ENCODE measurements at places on chromosomes 5 and 9.
A peak's percentile ranks its signal among the peaks of the same experiment; 100 is the strongest.

GRCh38 chr5:122195802-122196394 is 66.6 kb downstream of the ZNF474 start:
- DNase-seq: no peak

DNA sequence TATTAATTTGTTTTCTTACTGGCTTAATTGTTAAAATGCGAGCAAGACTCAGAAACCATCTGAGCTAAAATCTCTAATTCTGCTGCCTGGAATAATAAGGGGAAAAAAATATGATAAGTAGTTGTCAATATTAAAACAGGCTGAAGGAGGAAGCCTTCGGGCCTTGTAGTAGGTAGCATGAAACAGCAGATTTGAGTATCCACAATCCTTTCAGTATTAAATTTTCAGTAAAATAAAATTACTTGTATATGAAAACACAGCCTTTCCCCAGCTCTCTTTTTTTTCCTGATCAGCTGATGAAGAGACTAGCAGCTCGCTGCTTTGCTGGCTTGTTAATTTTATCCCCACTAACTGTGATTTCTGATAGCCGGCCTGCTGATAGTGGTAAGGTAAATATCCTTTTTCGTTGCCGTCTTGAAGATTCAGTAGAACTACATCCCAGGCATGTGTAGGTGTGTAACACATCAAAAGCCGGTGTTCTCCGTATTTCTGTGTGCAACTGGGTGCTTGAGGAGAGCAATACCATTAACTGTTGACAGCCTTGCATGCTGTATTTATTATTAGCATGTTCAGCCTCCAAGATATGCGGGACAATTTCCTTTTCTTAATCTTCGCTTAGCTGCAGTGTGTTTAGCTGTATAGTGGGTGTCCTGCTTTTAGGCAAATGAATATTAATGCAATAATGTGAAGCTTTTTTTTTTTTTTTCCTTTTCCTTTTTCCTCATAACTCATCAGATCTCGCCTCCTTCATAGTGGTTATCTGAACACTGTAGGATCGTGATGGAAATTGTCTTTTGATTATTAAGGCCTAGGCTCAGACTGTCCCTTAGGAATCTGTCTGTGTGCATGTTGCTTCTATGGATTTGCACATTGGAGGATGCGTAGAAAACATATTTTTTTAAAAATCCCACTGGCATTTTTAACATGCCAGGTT is 144.6 kb downstream of the SMARCA2 start:
- DNase-seq: no peak

DNA sequence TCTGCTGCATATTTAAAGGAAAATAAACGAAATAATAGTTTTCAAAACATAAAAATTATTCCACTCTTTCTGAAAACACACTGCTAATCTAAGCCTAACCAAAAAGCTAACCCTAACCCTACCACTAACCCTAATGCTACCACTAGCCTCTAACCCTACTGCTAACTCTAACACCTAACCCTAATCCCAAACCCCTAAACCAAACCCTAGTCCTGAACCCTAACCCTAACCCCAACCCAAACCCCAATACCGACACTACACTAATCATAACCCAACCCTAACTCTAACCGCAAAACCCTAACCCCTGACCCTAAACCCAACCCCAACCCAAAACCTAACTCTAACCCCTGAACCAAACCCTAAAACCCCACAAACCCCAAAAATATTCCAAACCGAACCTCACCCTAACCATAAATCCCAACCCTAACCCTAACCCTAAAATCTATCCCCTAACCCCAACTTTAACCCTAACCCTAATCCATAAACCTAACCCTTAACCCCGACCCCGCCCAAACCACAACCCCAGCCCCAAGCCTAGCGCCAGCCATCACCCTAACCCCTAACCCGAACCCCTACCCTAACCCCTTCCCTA is 41.9 kb upstream of the PLEKHG4B start:
- DNase-seq: no peak

DNA sequence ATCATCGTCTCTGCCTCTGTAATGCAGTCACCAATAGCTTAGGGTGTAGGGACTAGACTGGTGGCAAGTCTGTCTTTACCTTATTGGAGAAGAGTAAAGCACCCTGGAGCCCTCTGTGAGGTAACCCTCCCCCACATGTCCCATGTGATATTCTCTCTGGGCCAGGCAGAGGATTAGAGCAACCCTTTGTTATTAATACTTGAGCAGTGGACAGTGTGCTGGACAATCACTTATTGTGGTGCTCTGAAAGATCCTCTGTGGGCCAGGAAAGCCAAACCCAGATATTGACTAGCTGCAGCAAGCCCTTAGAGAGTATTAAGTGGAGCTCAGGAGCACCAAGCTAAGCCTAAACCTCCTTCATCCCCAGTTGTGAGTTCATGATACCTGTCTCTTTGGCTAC is 139.7 kb upstream of the RUSC2 start:
- no peak for DNase-seq

- DNase-seq: no peak
Observed at GRCh38 chr5:135557076-135557838, 21.5 kb upstream of the NEUROG1 start.

- DNase-seq: no peak
Observed at GRCh38 chr5:57207007-57207653, 33.3 kb downstream of the GPBP1 start.

- no peak for DNase-seq
Observed at GRCh38 chr5:174086751-174087150, 41.2 kb downstream of the NSG2 start.

DNA sequence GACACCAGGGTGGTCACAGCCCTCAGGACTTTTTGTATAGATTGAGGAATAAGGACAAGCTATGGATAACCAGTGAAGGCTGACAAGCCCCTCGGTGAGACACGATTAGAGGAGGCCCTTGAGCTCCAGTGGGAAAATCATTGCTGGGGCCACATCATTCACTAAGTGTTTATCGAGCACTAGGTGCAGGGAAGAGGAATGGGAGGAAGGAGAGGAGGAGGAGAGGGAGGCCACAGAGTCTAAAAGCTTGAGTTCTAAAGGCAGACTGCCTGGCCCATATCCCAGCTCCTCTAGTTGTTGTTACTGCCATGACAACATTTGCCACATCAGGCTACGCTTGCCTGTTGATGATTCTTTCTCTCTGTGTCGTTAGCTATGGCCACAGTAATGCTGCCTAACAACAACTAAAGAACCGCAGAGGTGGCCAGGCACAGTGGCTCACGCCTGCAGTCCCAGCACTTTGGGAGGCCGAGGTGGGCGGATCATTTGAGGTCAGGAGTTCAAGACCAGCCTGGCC is 37.6 kb downstream of the NKX2-5 start:
- DNase-seq: no peak

GRCh38 chr9:8384091-8384490 is 584.5 kb upstream of the DMAC1 start:
- DNase-seq: peak; percentile 18

- DNase-seq: no peak
Observed at GRCh38 chr5:68659881-68660280, 433.9 kb upstream of the SLC30A5 start.

DNA sequence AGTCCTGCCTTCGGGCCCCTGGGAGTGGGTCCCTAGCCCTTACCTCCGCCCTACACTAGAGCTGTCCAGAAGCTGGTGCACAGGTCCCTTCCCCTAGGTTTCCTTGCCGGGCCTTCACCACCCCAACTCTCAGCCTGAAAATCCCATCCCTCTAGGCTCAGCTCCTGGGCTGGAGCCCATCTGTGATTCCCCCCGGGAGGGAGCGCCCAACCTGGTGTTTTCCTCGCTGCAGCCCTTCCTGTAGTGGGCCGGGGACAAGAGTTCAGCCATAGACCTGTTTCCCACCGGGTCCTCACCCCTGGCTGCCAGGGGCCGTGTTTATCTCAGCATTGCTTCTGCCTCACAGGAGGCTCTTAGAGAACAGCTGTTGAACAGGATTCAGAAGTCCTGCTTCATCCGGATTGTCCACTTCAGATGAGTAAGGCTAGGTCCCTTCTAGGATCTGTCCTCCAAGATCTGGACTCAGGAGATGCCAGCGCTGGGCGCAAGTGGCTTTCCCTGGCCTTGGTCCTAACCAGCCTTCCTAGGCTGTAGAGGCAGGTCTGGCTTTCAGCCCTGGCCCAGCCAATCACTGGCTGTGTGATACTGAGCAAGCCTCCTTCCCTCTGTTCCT is 965 bp downstream of the GLIPR2 start:
- DNase-seq: no peak

DNA sequence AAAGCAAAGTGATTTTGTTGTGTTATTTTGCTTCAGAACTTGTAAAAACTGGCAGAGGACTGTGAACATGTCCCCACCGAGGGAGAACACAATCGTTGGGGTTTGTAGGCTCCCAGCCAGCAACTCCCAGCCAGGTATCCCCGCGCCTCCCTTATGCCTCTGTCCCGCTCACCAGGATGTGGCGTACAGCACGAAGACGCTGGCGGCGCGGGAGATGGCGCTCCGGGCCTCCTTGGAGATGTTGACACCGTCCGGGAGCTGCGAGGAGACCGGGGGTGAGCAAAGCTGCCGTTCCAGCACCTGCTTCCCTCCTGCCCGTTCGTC is 630 bp downstream of the POLE3 start:
- DNase-seq: no peak

- no peak for DNase-seq
Observed at GRCh38 chr5:138655530-138656190, 80.5 kb upstream of the HSPA9 start.

DNA sequence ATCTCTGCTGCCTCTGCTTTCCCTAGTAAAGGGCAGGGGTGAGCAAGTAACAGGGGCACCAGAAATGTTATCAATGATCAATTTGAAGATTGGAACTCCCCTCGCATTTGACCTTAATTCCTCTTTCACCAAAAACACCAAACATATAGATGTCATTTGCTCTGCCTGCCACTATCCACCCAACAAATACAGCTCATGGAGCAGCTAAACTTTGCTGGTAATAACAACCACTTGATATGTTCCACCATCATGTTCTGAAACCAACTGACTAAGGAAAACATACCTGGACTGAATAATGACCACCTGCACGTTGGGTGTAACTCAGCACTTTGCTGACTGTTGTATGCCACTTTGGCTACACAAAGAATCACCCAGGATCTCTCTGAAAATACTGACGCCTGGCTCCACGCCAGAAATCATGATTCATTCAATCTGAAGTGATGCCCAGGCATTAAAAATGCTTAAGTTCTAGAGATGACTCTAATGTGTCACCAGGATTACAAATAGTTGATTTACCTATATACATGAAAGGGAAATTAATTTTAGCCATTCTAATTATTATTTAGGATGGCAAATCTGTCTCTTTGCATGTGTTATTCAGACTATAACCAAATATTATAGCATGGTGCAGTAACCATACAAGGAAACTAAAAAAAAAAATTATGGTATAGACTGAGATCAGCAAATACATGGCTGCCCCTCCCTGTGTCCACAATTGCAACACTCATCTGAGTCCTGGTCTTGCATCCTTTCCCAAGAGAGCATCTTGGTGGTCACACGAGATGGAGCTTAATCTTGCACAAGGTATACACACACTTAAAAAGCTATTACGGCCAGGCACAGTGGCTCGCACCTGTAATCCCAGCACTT is 43.1 kb upstream of the TTC39B start:
- no peak for DNase-seq

- no peak for DNase-seq
Observed at GRCh38 chr5:81450940-81451339, 57.0 kb upstream of the ACOT12 start.

DNA sequence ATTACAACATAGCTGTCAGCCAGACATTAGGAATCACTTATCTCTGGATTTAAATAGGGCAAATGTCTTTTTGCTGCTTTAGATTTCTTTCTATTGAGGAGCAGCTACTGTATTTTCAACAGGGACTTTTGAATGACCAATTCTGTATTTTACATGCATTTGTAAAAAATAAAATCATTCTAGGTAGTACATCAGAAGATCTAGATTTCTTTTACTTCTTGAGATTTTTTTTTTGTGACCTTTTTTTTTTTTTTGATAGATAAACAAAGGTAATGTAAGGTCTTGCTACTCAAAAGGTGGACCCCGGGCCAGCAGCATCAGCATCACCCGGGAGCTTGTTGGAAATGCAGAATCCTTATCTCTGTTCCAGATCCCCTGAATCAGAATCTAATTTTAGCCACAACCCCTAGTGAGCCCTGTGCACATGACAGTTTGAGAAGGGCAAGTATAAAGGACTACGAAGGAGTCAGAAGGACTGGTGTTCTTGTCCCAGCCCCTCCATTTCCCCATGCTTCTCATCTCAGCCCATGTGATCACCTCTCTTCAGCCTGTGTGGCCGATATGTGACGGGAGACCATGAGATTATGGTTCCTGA is 37.7 kb upstream of the CKMT2 start:
- DNase-seq: no peak

GRCh38 chr5:167850911-167851310 is 440.5 kb upstream of the WWC1 start:
- DNase-seq: no peak

GRCh38 chr5:139593716-139594319 is 32.7 kb downstream of the UBE2D2 start:
- no peak for DNase-seq

DNA sequence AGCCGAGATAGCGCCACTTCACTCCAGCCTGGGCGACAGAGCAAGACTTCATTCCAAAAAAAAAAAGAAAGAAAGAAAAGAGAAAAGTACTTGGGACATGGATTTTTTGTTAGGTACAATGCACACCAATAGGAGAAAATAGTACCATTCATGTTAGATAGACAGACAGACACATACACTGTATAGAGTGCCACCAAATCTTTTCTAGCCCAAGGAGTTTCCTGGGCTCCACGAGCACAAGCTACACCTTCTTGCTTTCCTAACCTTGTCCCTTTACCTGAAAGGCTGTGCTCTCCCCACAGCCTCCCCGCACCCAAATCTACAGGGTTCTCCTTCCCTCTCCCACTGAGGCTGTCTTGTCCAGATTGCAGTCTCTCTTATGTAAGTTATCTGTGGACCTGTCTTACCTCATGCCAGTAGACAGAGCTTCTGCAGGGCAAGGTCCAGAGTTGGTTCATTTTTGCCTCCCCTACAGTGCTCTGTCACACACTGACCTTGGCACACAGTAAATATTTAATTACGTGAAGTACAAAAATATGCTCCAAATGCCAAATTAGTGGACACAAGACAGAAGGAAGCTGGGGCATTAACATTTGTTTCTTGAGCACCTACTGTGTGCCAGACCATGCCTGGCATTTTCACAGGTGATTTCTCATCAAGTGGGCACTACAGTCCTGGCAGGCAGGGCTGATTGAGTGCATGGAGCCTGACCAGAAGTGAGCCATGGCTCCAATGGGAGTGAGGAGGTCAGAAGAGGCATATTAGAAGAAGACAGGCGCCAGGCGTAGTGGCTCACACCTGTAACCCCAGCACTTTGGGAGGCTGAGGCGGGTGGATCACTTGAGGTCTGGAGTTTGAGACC is 5.9 kb downstream of the ALAD start:
- DNase-seq: no peak

- DNase-seq: no peak
Observed at GRCh38 chr9:133704711-133705181, 33.4 kb downstream of the SARDH start.

GRCh38 chr5:99314721-99315120 is 385.9 kb upstream of the CHD1 start:
- DNase-seq: no peak

GRCh38 chr5:178207183-178207916 is 3.0 kb downstream of the HNRNPAB start:
- no peak for DNase-seq
